RPMI8226 (cell line): ENCODE measurements at places on chromosomes 3 and 15.

- no peak for DNase-seq
Observed at GRCh38 chr15:72920551-72920950, 131.7 kb upstream of the NEO1 start.

- DNase-seq = peak; percentile 28
Observed at GRCh38 chr3:37627951-37628620, 233.6 kb upstream of the CTDSPL start.

DNA sequence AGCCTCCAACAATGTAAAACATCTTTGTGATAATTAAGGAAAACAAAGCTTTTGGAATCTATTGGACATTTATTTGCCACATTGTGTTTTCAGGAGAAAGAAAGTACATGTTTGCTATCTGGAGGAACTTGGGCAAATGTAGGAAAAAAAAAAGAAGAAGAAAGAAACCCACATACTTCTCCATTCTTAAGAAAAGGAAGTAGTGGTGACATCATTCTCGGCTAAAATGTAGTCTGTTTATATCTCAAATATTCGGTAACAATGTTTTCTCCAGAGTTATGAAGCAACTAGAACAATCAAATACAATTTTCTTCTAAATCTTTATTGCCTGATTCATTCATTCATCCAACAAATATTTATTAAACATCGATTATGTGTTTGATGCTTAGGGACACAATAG lies 2.3 kb upstream of the TGFBR2 start:
- no peak for DNase-seq

- no peak for DNase-seq
Observed at GRCh38 chr15:92449476-92449875, 55.8 kb downstream of the ST8SIA2 start.

GRCh38 chr3:12443781-12444522 lies 40.3 kb upstream of the TSEN2 start:
- no peak for DNase-seq

DNA sequence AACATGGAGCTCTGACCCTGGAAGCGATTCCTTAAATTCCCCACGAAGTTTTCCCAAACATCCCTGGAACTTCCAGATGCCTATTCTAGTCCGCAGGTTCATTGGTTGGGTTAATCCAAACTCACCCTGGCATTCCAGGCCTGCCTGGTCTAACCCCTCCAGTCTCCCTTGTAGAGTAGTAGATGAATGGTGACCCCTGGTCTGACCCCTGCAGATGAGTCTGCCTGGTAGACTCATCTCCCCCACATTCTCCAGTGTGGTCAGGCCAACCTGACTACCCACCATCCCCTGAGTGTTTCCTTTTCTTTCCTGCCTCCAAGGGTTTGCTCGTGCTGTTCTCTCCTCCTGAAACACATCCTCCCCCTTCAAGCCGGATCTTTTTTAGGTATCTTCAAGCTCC lies 10.8 kb upstream of the HRH1 start:
- no peak for DNase-seq

- peak; percentile 59 for DNase-seq
Observed at GRCh38 chr3:153026026-153026425, 136.0 kb upstream of the RAP2B start.

DNA sequence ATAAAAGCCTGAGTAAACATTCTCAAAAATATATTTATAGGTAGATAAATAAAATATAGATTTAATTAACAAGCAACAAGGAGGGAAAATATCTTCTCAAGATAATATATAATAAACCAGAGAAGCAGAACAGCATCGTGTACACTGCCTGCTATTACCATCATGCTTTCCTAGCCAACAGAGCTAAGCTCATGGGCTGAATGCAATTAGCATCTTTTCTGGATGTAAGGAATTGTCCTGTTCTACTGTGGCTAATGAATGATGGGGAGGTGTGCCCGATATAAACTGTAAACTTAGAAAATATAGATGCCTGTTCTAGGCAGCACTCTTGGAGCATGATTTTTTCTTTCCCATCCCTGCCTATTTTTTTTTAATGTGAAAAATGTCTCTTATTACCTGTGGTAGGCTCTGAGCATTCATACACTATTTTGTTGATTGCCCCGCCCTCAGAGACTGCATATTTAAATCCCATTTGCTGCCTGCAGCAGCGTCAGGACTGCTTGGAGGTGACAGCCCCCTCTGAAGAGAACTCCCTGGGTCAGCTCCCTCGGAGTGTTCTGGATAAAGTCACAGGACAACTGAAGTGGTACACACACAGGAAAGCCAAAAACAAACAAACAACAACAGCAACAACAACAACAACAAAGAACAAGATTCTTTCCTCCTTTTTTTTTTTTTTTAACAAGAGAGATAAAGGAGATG lies 312.3 kb downstream of the SATB1 start:
- no peak for DNase-seq

- no peak for DNase-seq
Observed at GRCh38 chr3:103218793-103219192, 784.0 kb downstream of the ZPLD1 start.

DNA sequence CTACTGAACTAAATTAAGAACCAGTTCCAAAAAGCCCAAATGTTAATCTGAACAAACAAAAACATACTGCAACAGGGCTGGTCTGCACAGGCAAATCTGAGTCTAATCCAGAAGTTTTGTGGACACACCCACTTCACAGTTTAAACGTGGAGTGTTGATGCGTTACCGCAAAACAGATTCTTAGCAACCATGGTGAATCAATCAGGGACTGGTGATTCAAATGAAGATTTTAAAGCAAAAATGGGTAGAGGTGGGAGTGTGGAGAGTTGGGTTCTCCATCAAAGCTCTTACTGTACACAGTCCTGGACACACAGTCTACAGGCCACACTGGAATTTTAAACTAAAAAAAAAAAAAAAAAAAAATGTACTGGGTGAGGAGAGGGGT lies 5.2 kb downstream of the ANXA2 start:
- no peak for DNase-seq

- DNase-seq = no peak
Observed at GRCh38 chr3:58646503-58646902, 20.1 kb downstream of the FAM3D start.

DNA sequence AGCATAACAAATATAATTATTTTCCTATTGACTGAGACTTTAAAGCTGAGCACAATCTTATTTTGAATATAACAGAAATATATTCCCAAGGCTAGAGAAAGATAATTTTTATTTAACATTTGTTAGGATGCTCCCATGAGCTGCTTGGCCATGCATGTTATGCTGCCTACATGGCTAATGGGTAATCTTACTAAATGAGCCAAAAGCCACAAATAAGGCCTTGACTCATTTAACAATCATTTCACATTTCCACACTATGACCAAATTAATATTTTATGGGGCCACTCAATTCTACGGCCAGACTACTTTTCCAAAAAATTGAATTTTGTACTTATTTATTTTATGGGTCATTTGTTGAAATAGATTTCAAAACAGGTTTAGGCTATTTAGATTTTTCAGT lies 141.7 kb downstream of the MEIS2 start:
- DNase-seq = no peak
